ENCODE measurements at places on chromosomes 12 and 14. TPM values are rescaled to one million over a fixed set of nuclear protein-coding genes. Genes with fewer than 3 reads are reported as not detected.

Gene TAS2R7
- not detected for polyA plus RNA-seq

Gene KLHL33
- polyA plus RNA-seq = not detected

Gene LTBP2
- polyA plus RNA-seq = 0.36 TPM

Gene GON7
- 28.8 TPM for polyA plus RNA-seq

Gene RGS6
- not detected for polyA plus RNA-seq

DNA sequence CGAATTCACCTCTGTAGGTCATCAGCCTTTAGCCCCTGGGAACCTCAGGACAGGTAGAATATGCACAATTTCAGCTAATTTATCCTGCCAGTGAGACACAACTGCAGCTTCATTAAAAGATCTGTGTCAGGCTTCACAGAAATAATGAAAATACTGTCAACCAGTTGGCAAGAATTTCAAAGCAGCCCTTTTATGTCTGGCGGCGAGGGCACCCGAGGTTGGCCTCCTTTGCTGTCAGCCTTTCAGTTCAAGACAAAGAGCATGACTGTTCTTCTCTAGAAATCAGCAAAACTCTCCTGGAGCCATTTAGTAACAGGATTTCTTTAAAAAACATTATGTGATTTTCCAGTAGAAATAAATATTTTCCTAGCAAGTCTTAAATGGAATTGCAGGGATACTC is 75.9 kb downstream of the BBS10 start:
- H3K36me3 ChIP-seq = no peaks in the 10 kb centered on the region
- H3K27me3 ChIP-seq = no peaks in the 10 kb centered on the region
- H3K4me1 ChIP-seq = no peaks in the 10 kb centered on the region
- no peak overlapping the region for H3K4me3 ChIP-seq

DNA sequence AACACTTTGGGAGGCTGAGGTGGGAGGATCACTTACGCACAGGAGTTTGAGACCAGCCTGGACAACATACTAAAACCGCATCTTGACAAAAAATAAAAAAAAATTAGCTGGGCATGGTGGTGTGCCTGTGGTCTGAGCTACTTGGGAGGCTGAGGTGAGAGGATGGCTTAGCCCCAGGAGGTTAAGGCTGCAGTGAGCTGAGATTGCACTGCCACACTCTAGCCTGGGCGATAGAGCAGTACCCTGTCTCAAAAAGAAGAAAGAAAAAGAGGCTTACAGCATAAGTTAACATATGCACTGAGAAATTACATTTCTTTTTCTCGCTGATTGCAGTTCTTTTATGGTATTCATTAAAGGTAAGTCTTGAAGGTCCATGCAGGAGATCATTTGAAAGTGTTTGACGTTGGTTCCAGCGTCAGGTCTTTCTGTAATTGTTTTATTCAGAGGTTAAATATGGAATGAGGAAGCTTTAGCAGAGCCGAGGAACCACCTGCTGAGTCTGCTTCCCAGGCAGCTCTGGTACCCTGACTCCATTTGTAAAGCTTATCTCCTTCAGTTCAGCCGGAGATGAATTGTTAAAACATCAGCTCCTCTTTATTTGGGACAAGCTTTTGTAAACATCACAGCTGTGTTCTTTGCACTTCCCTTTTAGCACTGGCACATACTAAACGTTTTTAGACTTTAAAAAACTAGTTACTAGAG is 18.5 kb downstream of the SFSWAP start:
- peaks cover 89% of the 10 kb centered on the region for H3K36me3 ChIP-seq
- DNase-seq = no peak
- H3K4me3 ChIP-seq = no peak overlapping the region
- H3K27ac ChIP-seq = no peak overlapping the region
- H3K27me3 ChIP-seq = no peaks in the 10 kb centered on the region
- H3K4me1 ChIP-seq = no peaks in the 10 kb centered on the region

DNA sequence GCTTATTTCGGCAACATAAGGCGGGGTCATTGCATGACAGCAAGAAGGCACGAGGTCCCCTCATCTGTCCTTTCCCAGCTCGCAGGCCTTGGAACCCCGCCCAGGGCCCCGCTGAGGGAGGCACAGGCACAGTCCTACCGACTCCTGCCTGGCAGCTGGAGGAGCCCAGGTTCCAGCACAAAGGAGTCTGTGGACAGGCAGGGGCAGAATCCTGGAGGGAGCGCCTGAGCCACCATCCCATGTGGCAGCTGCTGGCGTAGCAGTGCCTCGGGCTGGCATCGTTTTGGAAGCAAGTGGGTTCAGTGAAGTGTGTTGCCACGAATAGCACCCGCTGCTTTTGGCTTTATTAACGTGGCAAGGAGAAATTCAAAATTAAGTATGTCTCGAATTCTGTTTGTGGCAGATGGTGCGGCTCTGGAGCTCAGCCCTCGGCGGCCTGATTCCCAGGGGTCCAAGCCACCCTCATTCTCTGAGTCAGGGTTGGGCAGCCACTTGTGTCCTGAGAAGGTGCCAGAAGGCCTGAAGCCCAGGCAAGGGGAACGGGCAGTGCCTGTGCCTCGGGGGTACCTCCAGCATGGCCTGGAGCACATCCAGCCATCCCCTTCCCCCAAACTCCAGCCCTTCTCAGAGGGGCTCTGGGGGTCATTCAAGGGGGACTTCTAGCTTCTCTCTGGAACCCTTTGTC is 35.9 kb downstream of the SLC8B1 start:
- no peak for DNase-seq
- H3K4me1 ChIP-seq = peaks cover 9% of the 10 kb centered on the region
- peaks cover 11% of the 10 kb centered on the region for H3K36me3 ChIP-seq
- no peaks in the 10 kb centered on the region for H3K27me3 ChIP-seq

- no peaks in the 10 kb centered on the region for H3K36me3 ChIP-seq
- H3K27me3 ChIP-seq = no peaks in the 10 kb centered on the region
- no peak overlapping the region for H3K4me3 ChIP-seq
Observed at GRCh38 chr14:42190744-42191143, 584.1 kb downstream of the LRFN5 start.

DNA sequence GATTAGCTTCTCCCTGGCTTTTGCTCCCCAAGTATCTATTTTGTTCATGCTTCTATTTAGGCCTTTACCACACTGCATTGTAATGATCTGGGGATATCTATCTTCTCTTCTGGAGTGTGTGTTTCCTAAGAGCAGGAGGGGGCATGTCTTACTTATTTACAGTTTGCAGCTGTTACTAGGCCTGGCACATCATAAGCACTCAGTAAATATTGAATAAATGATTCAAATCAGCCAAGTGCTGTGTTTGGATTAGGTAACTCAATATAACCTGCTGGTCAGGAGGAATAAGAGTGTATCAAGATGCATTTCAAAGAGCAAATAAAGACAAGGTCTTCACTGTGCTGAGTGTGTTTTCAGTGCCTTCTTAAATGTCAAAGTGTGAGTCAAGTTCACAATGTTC is 186.1 kb downstream of the FOXG1 start:
- no peak overlapping the region for H3K27ac ChIP-seq
- no peak for DNase-seq
- no peaks in the 10 kb centered on the region for H3K27me3 ChIP-seq

- H3K27ac ChIP-seq = no peak overlapping the region
- no peaks in the 10 kb centered on the region for H3K4me1 ChIP-seq
- no peaks in the 10 kb centered on the region for H3K36me3 ChIP-seq
- no peak for DNase-seq
- no peaks in the 10 kb centered on the region for H3K27me3 ChIP-seq
Observed at GRCh38 chr12:65630555-65630954, 193.7 kb upstream of the HMGA2 start.

- H3K27me3 ChIP-seq = no peaks in the 10 kb centered on the region
- DNase-seq = no peak
Observed at GRCh38 chr12:102824218-102824835, 92.7 kb downstream of the PAH start.

Data from CD4-positive, alpha-beta memory T cell (primary cell).